ENCODE measurements at places on chromosomes 3 and 15. TPM values are rescaled to one million over a fixed set of nuclear protein-coding genes. Genes with fewer than 3 reads are reported as not detected.

Gene ANP32A
- total RNA-seq: 47.6 TPM

Gene SHC4
- total RNA-seq: not detected

GRCh38 chr3:51276046-51276445, 109.0 kb upstream of the MANF start:
- DNase-seq: no peak

- no peak for DNase-seq
Observed at GRCh38 chr3:73449774-73450173, 175.0 kb downstream of the PDZRN3 start.

DNA sequence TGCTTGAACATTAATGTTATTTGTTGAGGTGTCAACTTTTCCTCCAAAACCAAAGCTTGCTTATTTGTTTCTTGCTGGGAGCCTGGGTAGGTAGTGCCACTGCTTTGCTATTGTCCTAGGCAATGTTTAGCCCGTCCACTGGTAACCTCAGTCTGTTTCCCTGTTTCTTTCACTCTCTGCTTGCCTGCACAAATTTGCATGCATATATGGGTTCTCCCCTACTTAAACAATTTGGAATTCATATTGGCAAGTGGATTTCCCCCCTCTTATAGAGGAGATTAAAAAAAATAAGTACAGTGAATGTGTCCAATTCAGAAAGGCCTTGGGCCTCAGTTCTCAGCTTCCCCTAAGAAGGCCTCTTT, 45.0 kb upstream of the BOC start:
- DNase-seq: no peak

- DNase-seq: no peak
Observed at GRCh38 chr15:67461735-67462134, 59.2 kb upstream of the C15orf61 start.

- no peak for DNase-seq
Observed at GRCh38 chr15:20344601-20345400, 196.8 kb downstream of the GOLGA6L6 start.

GRCh38 chr3:166177130-166177529, 339.9 kb upstream of the BCHE start:
- no peak for DNase-seq

DNA sequence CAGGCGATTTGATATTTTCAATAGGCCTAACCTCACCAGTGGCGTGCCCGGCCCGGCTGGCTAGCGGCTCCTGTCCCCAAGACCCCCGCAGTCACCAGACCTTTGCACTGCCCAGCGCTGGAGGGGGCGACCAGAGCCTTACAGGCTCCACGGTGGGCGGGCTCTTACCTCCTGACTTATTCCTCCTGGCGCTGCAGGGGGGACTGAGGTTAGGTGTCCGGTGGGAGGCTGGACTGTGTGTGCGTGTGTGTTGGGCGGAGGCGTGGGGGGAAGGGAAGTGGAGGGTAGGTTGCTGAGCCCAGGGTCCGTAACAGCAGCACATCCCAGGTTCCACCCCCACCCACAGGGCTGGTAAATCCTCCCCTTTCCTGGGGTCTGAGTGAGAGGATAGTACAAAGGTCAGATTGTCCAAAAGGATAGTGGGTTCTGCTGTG, 27.5 kb upstream of the THRB start:
- no peak for DNase-seq

- no peak for DNase-seq
Observed at GRCh38 chr3:138469874-138470273, 35.5 kb downstream of the ESYT3 start.
